ENCODE measurements at places on chromosomes 7 and 10.

- DNase-seq = no peak
Observed at GRCh38 chr7:137870078-137870477, 23.3 kb upstream of the DGKI start.

DNA sequence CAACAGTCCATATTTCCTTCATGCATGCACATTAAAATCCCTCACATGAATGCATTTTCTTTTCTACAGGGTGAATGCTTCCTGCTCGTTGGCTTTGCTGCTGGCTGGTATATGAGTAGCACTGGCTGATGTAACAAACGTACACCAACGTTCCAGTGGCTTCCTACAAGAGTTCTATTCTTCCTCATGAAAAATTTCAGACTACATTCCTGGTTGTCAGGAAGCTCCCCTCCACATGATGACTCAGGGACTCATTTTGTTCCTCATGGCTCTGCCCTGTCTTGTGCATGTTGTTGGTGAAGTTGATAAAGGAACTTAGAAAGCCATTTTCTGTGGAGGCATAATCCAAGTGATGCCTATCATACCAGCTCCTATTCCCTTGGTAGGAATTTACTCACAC is 470.7 kb upstream of the KLF6 start:
- DNase-seq = no peak

DNA sequence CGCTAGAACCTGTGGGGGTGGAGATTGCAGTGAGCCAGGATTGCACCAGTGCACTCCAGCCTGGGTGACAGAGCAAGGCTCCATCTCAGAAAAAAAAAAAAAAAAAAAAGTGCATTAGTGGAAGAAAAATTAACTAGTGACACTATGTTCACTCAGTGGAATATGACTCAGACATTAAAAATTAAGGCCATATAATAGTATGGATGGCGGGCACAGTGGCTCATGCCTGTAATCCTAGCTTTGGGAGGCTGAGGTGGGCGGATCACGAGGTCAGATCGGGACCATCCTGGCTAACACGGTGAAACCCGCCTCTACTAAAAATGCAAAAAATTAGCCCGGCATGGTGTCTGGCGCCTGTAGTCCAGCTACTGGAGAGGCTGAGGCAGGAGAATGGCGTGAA is 3.4 kb downstream of the PHYH start:
- no peak for DNase-seq

DNA sequence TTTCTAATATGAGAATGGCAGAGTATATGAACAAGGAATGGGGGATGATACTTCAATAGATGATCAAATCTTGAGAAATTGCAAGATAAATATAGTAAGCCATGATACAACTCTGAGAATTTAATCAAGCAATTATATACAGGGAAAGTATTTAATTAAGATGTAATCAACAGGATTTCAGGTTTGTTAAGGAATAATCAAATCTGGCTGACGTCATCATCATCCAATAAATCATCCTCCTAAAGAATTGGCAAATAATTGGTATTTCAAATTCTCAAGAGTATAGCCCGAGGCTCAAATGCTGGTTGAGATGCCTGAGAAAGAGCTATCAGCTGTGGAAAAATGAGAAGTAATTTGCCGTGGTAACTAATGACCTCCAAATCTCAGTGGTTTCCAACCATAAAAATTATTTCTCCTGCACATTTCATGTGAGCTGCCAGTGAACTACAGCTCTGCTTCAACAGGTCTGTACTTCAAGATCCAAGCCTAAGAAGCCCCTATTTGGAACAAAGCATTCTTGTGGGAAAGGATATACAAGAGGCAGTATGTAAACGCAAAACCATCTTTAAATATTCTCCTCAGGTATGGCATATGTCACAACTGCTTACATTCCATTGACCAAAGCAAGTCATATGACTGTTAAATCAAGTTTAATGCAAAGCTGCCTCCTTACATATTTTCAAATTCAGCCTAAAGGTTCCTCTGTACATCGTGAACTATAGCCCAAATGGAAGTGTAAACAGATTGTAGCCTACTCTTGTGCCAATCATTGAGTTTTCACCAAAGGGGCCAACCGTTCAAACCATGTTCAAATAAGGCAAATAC is 503.0 kb downstream of the KIF20B start:
- no peak for DNase-seq

DNA sequence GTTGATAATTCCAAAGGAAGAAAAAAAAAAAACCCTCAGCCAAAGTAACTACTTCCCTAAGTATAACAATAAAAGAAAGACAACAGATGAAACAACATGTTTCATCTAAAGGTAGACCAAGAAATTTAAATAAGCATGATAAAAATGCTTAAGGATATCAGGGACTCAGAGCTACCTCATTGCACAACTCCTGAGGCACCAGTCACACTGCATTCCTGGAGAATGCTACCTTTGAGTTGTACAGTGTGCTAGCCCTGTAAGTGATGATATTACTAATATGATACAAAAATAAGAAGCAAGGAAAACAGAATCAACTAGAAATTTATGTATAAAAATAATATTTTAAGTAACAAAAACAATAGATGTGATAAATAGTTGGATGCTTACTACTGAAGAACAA is 29.5 kb upstream of the C7orf33 start:
- no peak for DNase-seq

DNA sequence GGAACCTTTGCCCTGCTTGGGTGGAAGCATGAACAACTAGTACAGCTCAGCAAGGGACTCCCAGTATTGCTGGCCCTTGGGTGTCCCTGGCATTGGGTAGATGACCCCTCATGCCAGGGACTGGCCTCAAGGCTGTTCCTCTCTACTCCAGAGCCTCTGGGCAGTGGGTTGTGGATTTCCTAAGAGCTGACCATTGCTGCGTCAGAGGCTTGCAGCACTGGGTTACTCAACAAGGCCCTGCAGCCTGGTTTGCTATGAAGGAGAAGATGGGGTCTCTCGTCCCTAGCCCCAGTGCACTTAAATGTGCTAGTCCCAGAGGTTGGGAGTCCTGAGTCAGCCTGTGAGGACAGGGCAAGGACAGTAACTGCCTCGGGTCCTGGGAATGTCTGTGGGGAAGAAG is 2.5 kb downstream of the VSIR start:
- DNase-seq = no peak

- no peak for DNase-seq
Observed at GRCh38 chr10:35089611-35090161, 455 bp downstream of the CUL2 start.

- DNase-seq = no peak
Observed at GRCh38 chr7:9250876-9251275, 817.5 kb downstream of the NXPH1 start.

- no peak for DNase-seq
Observed at GRCh38 chr7:139808427-139808826, 20.6 kb upstream of the TBXAS1 start.

DNA sequence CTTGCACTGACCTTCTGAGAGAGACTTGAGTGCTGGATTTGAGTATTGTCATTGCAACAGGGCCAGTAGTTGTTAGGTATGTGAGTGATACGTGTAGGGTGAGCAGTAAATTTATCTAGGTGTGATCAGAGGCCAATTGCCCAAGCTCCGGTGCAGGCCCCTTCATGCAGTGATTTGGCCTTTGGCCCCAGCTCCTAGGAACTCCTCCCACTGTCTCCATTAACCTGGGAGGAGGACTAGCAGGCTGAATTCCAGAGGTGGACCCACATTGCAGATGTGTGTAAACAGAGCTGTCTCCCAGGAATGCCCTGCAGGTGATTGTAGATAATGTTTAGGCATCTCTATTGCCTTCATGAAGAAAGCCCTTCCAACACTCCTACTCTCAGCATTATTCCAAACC is 19.5 kb downstream of the TCF7L2 start:
- DNase-seq = no peak

DNA sequence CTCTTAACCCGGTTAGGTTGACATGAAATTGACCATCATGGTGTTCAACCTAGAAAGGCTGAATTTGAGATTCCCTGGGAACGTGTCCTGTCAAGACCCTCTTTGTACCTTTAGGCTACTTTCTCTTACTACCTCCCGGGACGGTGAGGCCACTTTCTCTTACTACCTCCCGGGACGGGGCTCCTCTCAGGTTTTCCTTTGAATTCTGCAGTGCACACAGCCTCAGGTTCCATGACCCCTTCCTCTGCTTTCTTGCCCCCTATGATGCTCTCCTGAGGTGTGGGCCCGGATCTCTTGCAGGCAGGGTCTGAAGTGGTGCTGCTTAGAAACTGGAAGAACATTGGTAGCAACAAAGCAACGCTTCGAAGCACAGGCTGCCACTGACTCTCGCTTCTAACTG is 155.3 kb downstream of the CAMK1D start:
- no peak for DNase-seq

DNA sequence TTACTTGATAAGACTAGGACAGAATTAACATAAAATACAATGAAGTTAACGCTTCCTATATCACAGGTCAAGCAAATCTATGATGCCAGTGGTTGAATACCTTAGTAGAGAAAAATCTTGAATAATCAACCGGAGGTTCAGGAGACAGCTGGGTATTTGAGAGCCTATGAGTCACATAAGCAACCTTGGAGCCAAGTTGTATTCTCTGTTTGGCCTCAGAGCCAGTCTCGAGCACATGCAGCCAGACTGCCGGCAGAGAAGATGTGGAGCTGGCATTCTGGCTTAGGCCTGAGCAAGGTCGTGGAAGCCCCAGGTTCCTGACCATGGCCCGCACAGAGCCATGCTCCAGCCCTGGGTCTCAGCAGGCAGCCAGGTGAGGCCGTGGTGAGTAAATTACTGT is 90.3 kb downstream of the FAM204A start:
- no peak for DNase-seq

GRCh38 chr7:100837099-100837836 is 9.9 kb upstream of the EPHB4 start:
- DNase-seq = peak; percentile 71

GRCh38 chr10:15262036-15262713 is 93.7 kb upstream of the NMT2 start:
- DNase-seq = no peak

GRCh38 chr7:1233333-1234048 is 819 bp downstream of the UNCX start:
- no peak for DNase-seq

- peak; percentile 17 for DNase-seq
Observed at GRCh38 chr7:129872054-129872453, 80.7 kb downstream of the UBE2H start.

DNA sequence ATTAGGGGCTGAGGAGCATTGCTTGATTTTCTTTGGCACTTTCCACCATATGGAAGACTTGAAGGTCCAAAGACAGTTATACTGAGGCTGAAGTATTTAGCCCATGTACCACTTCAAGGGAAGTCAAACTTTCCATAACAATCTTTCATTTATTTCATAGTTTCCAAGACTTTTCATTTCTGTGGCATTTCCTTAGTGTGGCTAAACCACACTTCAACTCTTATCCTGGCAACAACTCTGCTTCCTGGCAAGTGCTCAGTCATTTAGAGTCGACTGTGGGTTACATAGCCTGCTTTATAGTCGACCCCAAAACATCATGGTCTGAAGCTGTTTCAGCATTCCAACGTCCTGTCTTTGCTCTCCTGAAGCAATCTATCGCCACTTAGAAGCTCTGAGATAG is 343.0 kb upstream of the SEMA3D start:
- no peak for DNase-seq

GRCh38 chr7:155581107-155581830 is 34.9 kb upstream of the CNPY1 start:
- DNase-seq = no peak

DNA sequence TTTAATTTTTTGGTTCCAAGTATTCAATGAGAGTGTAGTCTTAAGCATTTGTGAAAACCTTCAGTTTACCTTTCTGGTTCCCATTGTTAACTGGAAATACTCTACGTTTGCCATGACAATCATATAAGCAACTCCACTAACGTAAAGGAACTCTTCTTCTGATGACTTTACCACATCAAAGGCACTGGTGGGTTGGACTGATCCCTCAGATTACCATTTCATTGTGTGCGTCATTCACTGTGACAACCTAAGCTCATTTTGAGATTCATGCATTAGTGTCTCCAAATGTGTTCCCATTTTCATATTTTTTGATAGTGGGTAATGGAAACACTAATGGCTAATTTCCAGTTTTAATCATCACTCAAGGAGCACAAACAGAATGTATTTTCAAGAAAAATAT is 119.9 kb upstream of the COL1A2 start:
- DNase-seq = peak; percentile 1

DNA sequence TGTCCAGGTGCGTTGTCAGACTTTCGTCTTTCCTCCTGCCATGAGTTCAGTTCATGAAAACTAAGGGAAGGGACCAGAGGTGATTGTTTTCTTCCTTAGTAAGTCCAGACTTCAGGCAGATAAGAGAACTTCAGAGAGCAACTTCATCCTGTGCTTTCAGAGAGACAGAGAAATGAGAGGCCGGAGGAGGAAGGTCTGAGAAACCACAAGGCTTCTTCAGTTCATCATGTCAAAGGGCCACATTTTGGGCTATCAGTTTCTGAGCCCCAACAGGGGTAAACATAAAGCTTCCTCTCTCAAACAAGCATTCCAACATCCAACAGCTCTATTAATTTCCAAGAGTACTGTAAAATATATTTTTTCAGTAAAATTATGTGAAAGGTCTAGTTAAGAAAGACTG is 668.4 kb upstream of the NRP1 start:
- DNase-seq = no peak

DNA sequence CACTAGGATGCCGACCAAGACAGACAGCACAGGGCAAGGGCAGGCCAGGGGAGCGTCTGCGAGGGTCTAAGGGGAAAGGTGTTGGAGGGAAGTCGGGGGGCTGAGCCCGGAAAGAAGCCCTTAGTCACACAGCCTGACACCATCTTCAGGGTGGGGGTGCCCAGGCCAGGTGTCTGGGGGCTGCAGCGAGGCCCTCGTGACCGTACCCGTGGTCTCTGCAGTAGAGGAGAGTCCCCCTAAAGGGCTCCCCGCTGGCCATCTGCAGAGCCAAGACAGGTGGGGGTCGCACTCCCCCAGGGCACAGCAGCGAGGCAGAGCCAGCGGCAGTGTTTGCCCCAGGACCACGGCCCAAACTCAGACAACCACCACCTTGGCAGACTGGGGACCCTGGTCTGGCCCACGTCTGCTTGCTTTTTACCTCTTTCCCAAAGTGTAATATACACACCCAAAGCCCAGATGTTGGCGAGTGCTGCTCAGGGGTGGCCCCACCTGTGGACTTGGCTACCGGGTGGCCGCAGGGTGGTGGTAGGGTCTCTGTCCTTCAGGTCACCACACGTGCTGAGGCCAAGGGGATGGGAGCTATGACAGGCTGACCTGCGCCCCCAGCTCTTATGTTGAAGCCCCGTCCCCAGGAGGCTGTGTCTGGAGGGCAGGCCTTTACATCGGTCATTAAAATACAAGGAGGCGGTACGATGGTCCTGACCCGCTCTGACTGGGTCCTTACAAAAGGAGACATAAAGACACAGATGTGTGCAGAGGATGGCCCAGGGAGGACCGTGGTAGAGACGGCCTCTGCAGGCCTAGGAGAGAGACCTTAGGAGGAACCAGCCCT is 107.4 kb downstream of the DNAJB6 start:
- DNase-seq = no peak

DNA sequence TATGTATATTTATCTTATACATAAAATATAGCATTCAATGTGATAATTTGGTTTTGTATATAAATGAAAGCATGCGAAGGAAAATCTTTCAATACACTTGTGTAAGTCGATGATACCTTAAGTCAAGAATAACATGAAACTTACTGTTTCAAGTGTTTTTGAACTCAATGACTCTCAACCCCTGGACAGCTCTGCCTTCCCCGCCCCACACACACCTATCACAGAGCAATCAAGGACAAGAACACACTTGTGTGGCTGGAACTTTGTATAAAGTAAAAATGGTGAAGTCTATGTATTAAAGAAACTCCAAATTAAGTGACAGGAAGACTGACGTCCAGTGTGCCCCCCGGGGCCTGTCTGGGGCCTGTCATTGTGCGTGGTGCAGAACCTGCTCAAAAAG is 478.6 kb upstream of the AKR1E2 start:
- DNase-seq = no peak
